Urothelium cell line (cell line): ENCODE measurements at places on chromosomes 12 and 14.

DNA sequence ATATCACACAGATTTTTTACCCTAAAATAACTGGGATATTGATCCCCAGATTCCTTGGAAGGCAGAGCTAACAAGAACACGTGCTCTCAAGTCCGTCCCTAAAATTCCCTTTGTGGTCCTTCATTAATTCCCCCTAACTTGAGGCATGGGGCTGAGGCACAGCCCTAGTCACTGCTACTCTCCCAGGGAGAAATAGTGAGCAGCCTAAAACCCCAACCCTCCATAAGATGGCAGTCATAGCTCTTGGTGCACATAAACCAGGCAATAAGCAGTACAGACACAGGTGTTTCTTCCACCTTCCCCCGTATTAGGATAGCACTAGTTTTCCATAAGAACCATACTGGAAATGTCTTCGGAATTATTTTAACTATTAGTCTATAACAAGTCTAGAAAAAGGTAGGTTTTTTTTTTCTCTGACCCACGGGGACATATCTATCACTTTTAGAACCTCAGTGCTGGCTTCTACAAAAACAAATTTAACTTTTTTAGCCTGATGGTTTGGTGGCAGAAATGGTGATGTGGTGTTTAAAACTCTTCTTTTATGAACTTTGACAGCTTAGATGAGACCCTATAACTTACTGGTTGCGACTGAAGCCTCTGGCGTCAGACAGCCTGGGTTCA lies 3.1 kb upstream of the ARHGEF40 start:
- peak; percentile 45 for DNase-seq

DNA sequence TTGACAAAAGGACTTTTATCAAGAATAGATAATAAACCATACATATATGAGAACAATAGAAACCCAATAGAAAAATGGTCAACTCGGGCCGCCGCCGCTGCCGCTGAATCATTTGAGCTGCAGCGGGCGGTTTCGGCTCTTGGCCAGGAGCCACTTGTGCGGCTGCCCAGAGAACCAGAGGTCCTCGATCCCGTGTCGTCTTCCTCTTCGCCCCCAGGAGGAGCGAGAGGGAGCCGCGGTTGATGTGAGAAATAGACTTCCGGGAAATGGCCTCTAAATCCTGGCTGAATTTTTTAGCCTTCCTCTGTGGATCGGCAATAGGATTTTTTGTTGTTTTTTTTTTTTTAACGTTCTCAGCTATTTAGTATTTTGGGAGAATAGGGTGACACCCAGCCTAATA lies 44.8 kb downstream of the CPSF6 start:
- peak; percentile 74 for DNase-seq

- no peak for DNase-seq
Measured at GRCh38 chr12:94740601-94741362, 90.4 kb upstream of the TMCC3 start.

DNA sequence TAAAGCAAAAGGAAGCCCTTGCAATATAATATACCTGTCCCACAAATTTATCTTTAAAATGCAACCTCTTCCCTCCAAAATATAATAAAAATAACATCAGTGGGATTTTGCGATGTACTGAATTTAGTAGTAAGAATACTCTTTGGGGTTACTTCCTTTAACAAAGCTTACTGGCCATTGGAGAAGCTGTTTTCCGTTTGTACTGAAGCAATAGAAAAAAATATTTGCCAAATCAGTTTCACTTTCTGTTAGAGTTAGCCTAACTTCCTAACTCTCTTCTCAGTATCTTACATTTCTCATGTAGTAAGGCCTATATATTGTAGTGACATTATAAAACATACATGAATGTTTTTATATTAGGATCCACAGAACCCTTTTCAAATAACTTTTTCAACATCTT lies 3.7 kb downstream of the MAX start:
- no peak for DNase-seq

DNA sequence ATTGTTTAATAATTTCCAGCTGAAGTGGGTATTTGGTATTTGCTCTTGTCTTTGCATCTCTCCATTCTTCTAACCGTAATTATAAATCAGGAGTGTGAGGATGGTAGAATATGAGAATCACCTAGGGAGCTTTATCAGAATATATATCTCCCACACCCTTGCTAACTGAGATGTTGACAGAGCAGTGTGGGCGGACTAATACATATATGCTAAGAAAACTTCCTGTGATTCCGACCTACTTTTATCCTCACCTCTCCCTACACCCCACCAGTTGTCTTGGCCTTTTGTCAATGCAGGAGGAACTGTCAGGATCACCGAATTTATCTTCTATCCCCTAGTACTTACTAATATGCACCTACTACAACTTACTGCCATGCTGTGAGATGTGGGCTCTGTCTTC lies 14.7 kb upstream of the GNPNAT1 start:
- no peak for DNase-seq

DNA sequence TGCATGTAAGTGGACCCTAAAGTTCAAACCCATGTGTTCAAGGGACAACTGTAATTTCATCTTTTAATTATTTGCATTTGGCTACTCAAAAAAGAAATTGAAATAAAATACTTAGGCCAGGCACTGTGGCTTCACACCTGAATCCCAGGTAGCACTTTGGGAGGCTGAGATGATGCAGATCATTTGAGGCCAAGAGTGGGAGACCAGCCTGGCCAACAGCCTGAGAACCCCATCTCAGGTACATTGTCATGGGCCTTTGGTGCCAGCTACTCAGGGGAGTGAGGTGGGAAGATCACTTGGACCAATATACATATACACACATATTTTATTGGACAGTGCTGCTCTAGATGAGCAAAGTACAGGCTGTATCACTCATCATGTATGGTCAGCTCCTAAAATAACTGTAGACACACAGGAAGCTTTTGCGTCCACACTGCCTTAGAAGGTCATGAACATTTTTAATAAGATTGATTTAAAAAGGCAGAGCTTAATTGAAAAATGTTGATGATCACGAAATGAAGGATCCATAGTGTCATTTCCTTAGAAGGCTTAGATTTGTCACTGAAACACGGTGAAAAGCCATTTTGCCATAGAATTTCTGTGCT lies 2.5 kb upstream of the ZCCHC8 start:
- DNase-seq: no peak

GRCh38 chr14:71728386-71728785 lies 203.8 kb upstream of the RGS6 start:
- no peak for DNase-seq

GRCh38 chr12:70824511-70824910 lies 96.0 kb downstream of the PTPRR start:
- DNase-seq: no peak

GRCh38 chr12:4012977-4013968 lies 140.1 kb upstream of the PARP11 start:
- no peak for DNase-seq

GRCh38 chr12:67519484-67520433 lies 128.8 kb upstream of the DYRK2 start:
- no peak for DNase-seq
